K562 (cell line): ENCODE measurements at places on chromosomes 4 and X.

GRCh38 chrX:95145848-95146490 is 1472.0 kb downstream of the FAM133A start:
- DNase-seq: no peak

GRCh38 chr4:47075919-47076318 is 44.6 kb downstream of the GABRB1 start:
- no peak for DNase-seq

DNA sequence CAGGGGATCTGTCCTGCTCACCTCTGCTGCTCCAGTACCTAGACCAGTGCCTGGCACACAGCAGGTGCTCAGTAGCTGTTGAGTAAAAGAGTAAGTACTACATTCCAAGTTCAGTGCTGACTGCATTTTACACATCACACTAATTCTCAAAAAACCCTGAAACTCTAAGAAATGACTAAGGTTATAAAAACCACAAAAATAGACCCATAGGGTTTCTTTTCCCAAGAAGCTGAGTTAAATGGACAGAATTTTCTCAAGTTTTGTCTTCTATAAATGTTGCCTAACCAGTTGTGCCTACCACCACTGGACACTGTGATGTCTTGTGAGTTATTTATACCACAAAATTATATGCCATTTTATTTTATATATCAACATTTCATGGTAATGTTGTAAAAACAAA is 78.9 kb upstream of the RXFP1 start:
- no peak for DNase-seq

DNA sequence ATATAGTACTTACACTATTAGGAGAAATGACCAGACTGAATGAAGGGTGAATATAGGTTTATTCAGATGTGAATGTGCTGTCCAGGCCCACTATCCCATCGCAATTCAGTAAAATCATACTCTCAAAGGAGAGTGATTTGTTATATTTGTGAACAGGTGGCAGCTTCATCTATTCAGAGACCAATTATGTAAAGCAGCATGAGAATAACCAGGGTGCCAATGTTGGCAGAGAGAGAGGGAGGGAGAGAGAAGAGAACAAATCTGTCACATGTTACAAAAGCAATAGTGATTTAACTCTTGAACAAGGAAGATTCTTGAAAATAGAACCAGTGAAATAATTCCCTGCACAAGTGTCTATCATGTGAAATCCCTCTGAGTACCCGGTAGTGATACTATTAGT is 38.9 kb upstream of the TLL1 start:
- DNase-seq: no peak

DNA sequence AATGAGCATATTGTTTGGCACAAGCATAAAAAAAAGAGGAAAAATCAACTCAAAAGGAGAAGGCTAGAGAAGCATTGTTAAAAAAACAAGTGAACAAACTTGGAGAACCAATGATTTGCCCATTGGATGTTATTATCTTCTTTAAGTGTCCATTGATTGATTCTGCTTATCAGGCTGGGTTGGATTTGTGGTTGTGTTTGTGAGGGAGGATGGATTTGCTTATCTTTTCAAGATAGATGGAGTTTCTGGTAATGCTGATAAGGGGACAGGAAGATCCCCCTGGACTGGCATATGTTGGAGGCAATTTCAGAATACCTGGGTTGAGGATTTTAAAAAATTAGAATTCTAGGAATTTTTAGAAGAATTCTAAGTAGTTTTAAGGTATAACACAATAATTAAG is 41.8 kb upstream of the TMEM192 start:
- no peak for DNase-seq

GRCh38 chr4:186260117-186260503 is 5.9 kb upstream of the F11 start:
- no peak for DNase-seq

DNA sequence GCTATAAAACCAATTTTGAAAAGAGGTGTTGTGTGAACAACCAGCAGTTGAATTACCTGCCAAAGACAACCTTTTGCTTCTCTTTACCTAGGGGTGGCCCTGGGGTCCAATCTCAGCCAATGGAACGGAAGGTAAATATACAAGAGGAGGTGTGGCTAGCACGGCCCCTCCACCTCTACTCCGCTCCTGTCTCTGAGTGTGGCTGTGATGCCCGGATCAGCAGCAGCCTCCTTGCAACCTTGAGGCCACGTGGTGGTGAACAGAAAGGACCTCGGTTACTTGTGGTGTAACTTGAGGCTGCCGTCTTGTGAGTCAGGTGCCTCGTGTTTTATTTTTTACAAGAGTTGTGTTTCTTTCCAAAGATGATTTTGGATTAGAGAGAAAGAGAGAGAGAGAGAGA is 121.5 kb upstream of the PPP2R3B start:
- no peak for DNase-seq

DNA sequence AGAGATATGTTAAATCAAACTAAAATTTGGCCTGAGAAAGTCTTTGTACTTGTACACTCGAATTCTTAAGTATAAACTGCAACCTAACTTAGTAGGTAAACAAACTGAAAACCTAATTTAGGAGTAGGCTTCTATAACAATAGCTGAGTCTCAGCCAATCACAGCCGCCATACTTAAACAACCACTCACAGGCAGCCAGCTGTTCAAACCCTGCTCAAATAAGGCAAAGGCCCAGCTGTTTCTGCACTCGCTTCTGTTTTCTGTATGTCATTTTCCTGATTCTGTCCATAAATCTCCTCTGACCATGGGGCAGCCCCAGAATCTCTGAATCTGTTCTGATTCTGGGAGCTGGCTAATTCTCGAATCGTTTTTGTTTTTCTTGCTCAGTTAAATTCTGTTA is 7.8 kb upstream of the PLS3 start:
- no peak for DNase-seq

- no peak for DNase-seq
These were observed 221.3 kb downstream of the DCTD start for GRCh38 chr4:182695842-182696241.

- DNase-seq: no peak
These were observed 793 bp downstream of the TSPAN7 start for GRCh38 chrX:38561951-38562719.

GRCh38 chr4:75708218-75708691 is 16.1 kb upstream of the USO1 start:
- DNase-seq: peak; percentile 25

GRCh38 chr4:95506264-95506663 is 42.5 kb downstream of the UNC5C start:
- no peak for DNase-seq

- no peak for DNase-seq
These were observed 2.4 kb upstream of the BCORL1 start for GRCh38 chrX:129980001-129980401.

DNA sequence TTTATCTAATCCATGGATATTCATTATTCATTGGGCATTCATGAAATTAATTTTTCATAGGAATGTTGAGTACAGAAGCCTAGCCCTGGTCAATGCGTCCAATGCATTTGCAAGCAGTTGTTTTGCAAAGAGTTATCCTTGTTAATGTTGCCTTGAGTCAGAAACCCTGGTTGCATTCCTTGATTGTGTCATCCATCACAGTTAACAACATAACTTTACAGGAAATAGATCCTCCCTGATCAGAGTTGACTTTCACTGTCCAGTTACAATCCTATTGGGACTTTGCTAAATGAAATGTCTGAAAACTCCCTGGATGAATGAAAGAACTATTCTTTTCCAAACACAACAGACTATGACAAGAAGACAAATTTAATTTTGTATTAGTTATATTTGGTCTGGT is 924.3 kb upstream of the SLIT2 start:
- no peak for DNase-seq

- no peak for DNase-seq
These were observed 6.8 kb upstream of the G3BP2 start for GRCh38 chr4:75679876-75680575.

DNA sequence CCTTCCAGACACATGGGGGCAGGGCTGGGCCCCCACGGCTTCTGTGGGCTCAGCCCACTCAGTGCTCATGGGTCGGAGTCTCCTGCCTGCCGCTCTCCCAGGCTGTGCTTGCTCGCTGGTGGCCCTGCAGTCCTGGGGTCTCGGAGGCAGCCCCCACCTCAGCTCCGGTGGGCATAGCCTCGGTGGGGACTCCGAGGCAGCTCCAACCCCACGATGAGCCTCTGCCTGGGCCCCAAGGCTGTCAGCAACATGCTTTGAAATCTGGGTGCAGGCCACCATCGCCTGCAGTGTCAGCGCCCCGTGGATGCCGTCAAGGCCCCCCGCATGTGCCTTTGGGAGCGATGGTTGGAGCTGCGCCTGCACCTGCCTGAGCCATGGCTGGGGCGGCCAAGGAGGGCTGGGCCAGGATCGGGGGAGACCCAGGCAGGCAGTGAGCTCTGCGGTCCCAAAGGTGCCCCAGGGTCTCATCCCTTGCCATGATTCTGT is 30.2 kb upstream of the SPON2 start:
- DNase-seq: no peak

GRCh38 chrX:11759461-11760311 is 1.6 kb downstream of the MSL3 start:
- DNase-seq: peak; percentile 90

DNA sequence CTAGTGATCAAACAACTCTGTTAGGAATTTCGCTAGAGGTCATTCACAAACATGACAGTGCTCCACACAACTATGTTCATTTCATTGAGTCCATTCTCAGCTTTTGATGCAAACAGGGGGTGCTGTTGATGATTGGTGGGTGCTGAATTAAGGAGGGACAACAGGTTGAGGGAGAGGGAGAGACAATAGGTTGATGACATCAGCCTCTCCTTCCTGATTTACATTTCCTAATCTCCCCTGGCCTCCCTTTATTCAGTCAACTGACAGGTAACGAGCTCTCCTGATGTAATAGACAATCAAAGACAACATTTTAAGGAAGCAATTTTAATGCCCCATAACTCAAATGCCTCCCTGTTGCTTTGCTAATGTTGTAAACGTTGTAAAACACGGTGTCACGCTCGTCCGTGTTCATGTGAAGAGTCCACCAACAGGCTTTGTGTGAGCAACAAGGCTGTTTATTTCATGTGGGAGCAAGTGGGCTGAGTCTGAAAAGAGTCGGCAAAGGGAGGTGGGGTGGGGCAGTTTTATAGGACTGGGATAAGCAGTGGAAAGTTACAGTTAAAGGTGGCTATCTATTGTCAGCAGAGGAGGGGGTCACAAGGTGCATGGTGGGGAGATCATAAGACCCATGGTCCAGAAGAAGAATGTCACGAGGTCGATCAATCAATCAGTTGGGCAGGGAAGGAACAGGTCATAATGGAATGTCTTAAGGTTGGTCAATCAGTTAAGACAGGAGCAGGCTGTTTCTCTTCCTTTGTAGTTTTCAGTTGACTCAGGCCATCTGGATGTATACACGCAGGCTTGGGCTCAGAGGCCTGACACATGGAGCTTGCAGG is 4.8 kb upstream of the GAR1 start:
- peak; percentile 80 for DNase-seq

- DNase-seq: no peak
These were observed 225.8 kb upstream of the ARSJ start for GRCh38 chr4:114205261-114205660.

- no peak for DNase-seq
These were observed 164.7 kb downstream of the PCDH18 start for GRCh38 chr4:137367620-137368019.

DNA sequence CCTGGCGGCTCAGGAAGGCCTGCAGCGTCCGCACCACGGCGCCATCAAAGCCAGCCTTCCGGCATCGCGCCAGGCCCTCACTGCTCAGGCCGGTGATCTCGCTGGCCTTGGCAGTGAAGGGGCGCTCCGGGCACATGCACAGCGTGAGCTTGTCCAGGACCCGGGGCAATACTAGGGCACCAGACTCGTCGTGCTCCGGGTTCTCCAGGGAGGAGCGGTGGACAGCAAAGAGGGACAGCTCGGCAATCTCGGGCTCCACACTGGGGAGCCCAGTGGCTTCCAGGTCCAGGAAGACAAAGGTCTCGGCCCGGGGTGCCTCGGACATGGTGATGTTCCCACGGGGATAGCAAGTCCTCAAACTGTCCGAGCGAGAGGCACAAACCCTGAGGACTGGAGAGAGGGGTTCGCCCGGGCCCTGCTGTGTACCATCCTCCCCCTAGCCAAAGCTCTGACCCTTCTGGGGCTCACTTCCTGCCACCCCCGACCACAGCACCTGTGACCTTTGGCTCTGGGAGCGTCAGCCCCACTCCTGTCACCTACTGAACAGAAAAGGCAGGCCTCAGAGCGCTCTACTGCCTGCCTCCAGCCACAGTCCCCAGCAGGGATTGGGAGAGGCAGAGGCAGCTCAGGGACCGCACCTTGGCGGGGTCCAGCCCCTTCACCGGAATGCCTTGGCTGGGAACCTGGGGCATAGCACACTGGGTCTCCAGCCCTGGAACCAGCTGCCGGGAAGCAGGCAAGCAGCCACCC is 575 bp downstream of the TREX2 start:
- no peak for DNase-seq

GRCh38 chrX:102517326-102517725 is 787 bp upstream of the TMSB15A start:
- DNase-seq: no peak

GRCh38 chr4:15562623-15563022 is 92.5 kb downstream of the FBXL5 start:
- no peak for DNase-seq

DNA sequence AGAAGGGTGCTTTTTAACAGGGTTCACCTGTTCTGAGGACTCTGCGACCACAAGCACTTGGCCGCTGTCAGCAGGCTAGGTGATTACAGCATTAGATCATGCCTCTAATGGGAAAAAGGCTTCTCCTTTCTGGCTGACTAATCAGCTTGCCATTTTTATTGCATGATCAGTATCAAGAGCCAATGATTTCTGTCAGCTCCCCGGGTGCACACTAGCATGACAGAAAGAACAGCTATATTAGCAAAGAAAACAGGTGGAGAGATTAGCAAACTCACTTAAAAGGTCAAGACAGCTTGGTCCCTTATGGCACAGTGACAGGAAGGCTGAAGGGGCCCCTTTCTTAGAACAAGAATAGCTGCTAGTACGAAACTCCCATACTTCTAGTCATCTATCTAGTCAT is 170.0 kb downstream of the SMIM20 start:
- DNase-seq: no peak

GRCh38 chrX:147917700-147918695 is 6.3 kb downstream of the FMR1 start:
- no peak for DNase-seq

GRCh38 chr4:112002248-112002661 is 143.0 kb upstream of the FAM241A start:
- DNase-seq: no peak

DNA sequence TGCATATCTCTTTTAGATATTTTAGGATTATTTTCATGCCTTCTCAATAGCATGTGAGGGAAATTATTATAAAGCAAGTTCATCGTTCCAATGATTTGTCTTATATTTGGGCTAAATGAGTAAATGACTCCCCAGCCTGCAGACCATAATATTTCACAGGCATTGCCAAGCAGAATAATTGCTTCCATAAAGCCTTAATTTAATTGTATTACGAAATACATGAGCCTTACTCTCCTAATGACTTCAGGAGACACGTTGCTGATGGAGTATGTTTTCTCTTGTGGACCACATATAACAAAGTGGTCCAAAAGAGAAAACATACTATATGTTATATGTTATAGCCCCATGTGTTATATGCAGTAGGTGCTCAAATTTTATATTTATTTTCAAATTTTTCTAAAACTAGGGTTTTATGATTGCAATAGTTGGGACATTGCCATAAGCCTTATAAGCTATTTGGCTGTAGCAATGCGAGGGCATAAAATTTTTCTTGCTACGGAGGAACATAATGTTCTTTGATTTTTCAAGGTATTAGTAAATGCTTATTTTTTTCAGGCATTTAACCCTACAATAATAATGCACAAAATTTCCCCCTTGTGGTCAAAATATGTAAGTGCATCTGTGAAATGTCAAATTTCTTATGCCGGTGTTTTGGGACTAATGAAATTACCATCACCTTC is 26.2 kb upstream of the TMPRSS11D start:
- peak; percentile 13 for DNase-seq
